ENCODE measurements at places on chromosomes 3 and 15.

DNA sequence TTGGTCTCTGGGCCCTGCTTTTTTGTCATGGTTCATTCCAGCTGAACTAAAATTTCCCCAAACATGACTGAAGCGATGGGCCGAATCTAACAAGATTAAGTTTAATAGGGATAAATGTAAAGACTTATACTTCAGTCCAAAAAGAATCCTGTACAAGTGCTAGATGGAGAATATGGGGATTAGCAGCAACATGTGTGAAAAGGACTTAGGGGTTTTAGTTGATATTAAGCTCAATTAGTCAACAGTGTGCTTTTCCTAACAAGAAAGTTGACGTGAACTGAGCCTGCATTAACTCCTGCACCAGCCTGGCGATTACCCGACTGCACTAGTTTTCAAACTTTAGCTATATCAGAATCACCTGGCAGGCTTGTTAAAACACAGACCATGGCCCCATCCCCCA is 61.0 kb upstream of the BBX start:
- no peak for DNase-seq

DNA sequence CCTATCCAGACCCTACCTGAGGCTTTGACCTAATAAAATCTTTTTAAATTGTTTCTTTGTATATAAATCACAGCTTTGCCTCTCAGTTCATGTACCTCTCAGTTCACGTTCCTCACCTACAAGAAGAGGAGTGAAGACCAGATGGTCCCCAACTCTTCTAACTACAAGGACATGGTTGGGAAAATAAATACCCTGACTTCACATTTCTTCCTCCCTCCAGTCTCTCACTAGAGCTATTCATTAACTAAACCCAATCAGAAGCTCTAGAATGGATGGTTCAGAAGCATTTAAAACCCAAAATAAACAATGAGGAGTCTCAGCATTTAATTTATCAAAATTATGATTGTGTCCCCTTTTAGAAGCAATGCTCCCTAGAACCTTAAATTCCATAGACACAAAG is 97.3 kb upstream of the AGTR1 start:
- no peak for DNase-seq

DNA sequence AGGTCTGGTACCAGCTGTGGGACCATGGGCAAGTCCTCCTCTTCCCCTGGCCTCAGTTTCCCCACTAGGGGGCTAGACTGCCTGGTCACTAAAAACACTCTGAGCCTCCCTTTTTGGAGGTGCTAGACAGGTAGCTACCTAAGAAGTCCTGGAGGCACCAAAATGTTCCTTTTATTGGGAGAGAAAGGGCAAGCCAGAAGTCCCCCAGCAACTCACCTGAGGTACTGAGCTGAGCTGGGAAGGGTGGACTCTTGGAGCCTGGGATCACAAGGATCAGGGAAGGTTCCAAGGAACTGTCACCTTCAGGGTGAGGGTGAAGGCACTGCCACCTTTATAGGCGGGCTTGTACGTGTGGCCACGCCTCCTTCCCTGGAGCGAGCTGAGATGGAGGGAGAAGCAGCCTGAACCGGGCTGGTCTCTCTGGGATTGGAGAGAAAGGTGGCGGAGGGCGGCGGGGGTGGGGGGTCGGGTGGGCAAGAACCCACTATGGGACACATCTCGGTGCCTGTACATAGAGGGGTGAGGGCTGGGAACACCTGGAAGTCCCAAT is at the start of gene CYP1A1:
TSS of gene CYP1A1 (minus strand) at position 304 of the 550 bp plus-strand sequence. CDS start 2,431 bp downstream, outside the sequence.
- DNase-seq = no peak

GRCh38 chr3:20057612-20058180 is 17.4 kb downstream of the KAT2B start:
- no peak for DNase-seq

All from RWPE2 (cell line).